ENCODE measurements at places on chromosomes 2 and 18.
A peak's percentile ranks its signal among the peaks of the same experiment; 100 is the strongest.

- peak; percentile 68 for DNase-seq
Measured at GRCh38 chr2:105287692-105288091, 41.8 kb downstream of the TGFBRAP1 start.

DNA sequence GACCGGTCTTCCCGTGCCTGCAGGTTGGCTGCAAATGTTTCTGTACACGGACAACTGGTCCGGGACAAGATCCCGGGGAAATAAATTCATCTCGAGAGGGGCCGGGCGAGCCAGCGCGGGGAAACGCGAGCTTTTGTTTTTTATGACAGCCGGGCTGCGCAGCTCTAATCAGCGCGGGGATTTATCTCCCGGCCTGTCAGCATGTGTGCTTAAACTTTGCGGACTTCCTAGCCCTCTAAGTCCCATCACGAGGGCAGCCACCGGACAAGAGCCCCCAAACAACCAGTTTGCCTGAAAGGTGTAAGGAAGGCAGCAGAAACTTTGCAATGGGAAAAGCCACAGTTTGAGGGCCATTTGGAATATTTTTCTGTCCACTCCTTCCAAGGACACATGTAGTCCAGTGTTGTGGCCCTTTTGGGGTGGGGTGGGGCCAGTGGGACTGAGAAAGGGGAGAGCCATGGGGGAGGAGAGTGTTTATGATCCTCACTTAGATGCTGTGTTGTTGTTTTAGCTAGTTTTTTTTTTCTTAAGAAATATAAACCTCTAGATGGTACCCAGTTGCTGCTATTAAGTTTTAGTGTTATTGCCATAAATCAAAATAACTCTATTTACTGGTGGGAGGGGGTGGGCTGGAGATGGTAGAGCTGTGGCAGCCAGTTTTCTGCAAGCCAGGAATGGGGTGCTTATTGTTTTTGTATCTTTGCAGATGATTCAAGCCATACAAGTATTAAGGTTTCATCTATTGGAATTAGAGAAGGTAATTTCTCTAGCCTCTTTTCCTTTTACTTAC lies 6.0 kb downstream of the MEIS1 start:
- DNase-seq = no peak

- peak; percentile 49 for DNase-seq
Measured at GRCh38 chr2:178796079-178796677, 11.0 kb downstream of the TTN start.

DNA sequence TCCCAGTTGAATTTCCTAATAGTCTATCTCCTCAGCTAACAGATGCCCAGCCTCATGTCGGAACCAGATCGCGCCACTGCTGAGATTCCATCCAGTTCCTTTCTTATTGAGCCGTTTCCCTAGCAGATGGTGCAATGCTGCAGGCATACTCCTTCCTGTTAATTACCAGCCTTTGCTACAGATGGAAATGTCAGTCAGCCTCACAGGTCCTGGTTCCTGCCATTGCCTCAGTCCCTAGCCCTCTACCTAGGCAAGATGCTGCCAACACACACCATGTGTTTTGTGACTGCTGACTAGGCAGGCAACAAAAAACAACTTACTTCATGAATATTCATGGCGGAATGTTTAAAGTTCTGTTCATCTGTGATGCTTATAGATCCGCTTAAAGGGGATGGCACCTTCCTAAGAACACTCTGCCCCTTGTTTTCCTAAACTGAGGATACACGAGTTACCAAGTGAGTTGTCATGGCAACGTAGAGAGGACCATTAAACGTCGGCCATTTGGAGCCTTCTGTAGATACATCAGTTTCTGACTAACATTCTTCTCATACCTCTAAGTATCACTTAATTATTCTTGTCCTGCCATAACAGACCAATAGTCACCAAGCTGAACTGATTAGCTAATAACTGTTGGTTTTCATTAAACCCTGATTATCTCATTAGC lies 749.5 kb downstream of the RNF144A start:
- DNase-seq = no peak

DNA sequence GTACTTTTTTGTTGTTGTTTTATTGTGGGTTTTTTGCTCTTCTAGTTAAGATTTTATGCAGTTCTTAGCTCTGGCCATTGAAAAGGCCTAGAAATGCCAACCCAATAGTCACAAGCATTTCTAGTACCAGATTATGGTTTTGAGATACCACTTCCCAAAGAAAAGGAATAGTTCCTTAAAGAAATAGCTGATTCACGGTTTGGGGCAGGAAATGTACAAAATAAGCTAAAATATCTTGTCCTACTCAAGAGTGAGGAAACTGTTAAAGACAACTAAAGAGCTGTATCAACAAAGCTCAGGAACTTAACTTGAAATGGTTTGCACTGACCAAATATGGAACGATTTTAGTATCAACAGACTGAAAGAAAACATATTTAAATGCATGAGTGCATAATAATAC lies 35.4 kb downstream of the PGAP1 start:
- DNase-seq = no peak

DNA sequence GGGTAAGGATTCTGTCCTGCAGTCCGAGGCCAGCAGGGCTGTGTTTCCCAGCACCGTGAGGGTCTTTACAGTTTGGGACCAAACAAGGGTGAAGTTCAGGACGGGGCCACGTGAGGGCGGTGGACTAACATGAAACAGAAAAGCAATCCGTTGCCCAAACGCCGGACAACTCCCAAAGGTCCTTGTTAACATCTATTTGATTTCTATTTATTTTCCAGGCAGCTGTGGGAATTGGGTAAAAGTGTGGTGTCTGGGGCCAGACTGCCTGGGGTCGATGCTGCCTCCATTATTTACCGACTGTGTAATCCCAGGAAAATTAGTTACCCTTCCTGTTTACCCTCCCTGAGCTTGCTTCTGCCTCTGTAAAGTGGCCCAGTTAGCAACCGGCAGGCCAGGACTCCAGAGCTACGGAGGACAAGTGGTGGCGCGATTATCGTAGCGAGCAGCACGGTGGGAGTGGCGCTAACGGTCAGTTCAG lies 66.3 kb upstream of the TCF7L1 start:
- DNase-seq = peak; percentile 91

DNA sequence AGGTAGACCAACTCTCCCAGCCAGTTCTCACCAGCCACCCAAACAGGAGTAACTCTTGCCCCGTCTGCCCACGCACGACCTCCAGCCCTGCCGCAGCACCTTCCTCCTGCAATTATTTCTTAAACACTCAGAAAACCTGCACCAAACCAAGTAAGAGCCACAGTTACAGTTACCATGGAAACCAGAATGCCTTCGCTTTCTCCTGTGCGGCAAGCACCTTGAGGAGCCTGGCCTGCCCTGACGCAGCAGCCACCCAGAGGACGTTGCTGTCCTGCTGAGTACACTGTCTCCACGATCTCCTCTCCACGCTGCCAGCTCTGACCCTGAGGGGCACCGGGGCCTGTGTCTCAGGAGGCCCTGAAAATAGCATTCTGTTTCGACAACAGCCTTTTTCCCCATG lies 94.3 kb upstream of the SMIM21 start:
- no peak for DNase-seq

- DNase-seq = no peak
Measured at GRCh38 chr2:198749364-198749763, 708.4 kb downstream of the SATB2 start.

DNA sequence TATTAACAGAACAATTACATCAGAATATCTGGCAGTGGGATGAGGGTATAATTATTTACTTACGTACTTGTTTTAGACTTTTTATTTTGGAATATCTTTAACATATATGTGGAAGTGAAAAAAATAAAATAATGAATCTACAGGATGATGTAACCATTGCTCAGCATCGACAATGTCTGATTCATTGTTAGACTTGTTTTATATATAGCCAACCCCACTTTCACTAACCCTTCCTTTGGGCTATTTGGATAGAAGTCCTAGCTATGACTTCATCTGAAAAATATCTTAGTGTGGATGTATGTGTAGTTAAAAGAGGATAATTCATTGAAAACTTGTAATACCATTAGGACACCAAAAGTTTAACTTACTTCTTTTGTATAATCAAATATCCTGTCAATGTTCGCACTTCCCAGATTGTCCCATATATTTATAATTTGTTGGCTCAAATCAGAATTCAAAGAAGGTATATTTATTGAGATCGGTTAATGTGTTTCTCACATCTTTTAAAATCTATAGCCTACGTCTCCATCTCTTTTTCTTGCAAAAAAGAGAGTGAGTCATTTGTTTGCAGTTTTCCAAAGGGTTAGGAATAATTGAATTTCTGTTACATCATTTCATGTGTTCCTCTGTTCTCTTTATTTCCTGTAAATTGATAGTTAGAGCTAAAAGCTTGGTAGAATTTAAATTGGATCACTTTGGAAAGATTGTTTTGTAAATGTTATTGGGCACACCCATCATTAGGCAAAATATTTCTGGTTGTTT lies 506.1 kb upstream of the FAM98A start:
- DNase-seq = no peak

DNA sequence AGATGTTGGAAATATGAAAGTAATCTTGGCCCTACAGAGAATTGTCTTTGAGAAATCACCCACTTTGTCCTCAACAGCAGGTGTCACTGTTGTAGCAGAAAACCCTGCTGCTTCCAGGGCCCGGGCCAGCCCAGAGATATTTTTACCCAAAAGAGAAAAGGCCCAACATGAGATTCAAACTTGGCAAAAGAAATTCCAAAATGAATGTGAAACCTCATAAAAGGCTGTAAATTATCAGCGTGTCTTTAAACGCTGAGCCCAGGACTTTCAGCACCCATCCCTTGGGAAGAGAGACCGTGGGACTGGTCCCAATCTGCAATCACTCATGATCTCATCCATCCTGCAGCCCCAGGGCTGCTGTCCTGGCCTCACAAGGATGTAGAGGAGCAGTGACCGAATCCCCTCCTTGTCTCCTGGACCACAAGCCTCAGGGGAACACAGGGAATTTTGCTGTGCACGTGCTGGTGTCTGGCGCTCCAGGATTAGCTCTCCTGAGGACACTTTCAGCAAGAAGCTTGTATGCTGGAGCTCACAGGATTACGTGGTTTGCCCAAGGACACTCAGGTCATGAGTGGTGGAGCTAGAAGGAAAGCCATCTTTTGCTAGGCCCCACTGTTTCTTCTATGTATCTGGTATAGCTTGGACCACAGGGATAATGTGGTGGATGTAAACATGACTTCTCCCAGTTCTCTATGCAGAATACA lies 202.1 kb downstream of the RNF144A start:
- DNase-seq = peak; percentile 57

DNA sequence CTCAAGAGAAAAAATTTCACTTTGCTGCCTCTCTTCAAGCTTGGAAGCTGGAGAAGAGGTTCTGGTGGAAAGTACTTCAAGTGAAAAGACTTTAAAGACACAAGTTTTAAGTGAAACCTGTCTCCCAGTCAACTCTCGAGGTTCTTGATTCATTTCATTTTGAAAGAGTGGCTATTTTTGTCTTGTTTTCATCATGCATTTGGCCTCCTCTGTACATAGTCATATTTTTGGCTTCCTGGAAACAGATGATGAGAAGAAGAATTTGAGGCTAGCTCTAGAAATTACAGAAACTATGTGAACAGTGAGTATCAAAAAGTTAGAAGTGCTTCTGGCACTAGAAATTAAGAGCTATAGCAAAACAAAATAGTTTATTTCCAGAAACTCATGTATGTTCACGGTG lies 124.8 kb downstream of the DTNA start:
- no peak for DNase-seq

DNA sequence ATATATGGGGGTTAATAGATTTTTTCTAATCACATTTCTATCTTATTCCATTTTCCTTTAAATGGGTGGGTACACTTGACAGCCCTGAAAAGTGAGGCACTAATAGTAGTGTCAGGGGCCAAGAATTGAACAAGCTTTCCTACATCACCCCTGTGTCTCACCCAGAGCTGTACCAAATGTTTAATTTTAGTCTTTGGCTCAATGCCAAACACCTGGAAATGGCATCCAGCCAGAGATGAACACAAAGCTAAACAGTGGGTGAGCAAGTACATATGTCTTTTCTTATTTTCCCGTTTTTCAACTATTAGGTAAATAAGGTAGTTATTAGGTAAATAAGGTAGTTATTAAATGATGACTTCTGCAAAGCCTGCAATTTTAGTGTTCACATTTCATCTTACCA lies 276.3 kb upstream of the ERBB4 start:
- DNase-seq = no peak

- DNase-seq = no peak
Measured at GRCh38 chr18:23406271-23406787, 46.8 kb upstream of the RIOK3 start.

DNA sequence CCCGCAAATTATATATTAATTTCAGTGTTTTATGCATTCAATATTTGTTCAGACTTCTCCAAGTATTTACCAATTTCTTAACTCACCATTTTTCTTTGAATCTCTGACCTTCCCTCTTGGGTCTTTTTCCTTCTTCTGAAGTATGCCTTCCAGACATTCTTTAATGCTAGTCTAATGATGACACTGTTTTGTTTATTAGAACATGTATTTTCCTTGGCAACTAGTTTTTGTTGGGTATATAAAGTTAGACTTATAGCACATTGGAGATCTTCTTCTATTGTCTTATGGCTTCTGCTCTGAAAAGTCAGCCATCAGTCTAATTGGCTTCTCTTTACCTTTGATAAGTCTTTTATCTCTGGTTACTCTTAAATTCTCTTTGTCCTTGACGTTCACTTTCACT lies 423.2 kb upstream of the NRP2 start:
- no peak for DNase-seq

DNA sequence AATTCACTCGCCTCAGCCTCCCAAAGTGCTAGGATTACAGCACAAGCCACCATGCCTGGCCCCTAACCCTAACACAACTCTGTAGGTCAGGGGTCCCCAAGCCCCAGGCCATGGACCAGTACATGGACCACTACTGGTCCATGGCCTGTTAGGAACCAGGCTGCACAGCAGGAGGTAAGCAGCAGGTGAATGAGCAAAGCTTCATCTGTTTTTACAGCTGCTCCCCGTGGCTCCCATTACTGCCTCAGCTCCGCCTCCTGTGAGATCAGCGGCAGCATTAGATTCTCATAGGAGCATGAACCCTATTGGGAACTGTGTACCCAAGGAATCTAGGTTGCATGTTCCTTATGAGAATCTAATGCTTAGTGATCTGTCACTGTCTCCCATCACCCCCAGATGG lies 201.7 kb downstream of the NRP2 start:
- DNase-seq = no peak

- DNase-seq = no peak
Measured at GRCh38 chr2:232038251-232038880, 76.9 kb downstream of the DIS3L2 start.

DNA sequence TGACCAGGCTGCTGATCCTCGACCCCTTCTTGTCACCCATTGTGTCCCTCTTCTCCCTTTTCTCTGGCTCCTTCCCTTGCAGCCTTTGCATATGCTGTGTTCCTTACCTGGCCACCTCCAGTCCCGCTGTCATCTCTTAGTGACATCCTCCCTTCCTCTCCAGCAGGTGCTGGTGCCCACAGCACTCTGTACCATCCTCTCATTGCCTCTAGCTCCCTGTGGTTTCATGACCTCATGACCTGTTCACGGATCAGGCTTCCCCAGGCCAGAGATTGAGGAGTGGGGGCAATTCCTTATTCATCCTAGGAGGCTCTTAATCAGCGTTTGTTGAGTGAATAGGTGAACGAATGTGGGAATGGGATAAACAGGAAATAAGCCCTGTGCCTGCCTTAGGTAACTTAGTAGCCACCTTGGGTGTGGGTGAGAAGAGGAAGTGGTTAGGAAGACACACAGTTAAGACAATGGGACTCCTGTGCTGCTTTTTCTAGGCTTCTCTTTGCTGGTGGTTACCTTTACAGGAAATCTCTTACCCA lies 35.5 kb downstream of the ITGA6 start:
- DNase-seq = peak; percentile 13
